Stimulated activated CD4-positive, alpha-beta T cell treated with anti-CD3 and anti-CD28 coated beads, Interleukin-1b, Interleukin-23, amount 100 ng/mL, for 1 hour (primary cell): ENCODE measurements at places on chromosomes 16 and 17.

- no peak for DNase-seq
Measured at GRCh38 chr17:58267347-58268324, 13.1 kb downstream of the MPO start.

GRCh38 chr16:14307059-14307526 is 236.0 kb downstream of the MRTFB start:
- DNase-seq = no peak

- no peak for DNase-seq
Measured at GRCh38 chr17:31736855-31737625, 122.0 kb downstream of the COPRS start.

- no peak for DNase-seq
Measured at GRCh38 chr17:74773871-74774286, 2.3 kb downstream of the NAT9 start.

DNA sequence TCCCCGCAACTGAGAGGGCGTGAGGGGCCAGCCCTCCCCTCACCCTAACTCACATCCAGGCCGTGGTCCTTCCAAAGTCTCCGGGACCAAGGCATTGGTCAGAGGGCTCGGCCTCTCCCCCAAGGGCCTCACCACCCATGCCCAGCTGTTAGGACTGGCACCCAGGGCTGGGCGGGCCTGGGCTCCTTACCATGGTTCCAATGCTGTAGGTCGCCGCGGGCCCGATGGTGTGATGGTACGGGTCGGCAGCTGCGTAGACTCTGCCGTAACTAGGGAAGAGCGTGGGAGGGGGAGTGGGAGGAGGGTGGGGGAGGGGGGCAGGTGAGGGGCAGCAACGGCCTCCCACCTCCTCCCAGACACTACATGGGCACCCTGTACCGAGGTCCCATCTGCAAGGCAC is 19.6 kb downstream of the ENGASE start:
- DNase-seq = no peak

- DNase-seq = no peak
Measured at GRCh38 chr17:21017256-21017655, 25.6 kb downstream of the USP22 start.
